ENCODE measurements at places on chromosomes 7 and 10.

GRCh38 chr10:119517235-119518141 is 25.0 kb downstream of the RGS10 start:
- DNase-seq: peak; percentile 55

GRCh38 chr7:144903201-144903600 is 67.3 kb upstream of the TPK1 start:
- no peak for DNase-seq

DNA sequence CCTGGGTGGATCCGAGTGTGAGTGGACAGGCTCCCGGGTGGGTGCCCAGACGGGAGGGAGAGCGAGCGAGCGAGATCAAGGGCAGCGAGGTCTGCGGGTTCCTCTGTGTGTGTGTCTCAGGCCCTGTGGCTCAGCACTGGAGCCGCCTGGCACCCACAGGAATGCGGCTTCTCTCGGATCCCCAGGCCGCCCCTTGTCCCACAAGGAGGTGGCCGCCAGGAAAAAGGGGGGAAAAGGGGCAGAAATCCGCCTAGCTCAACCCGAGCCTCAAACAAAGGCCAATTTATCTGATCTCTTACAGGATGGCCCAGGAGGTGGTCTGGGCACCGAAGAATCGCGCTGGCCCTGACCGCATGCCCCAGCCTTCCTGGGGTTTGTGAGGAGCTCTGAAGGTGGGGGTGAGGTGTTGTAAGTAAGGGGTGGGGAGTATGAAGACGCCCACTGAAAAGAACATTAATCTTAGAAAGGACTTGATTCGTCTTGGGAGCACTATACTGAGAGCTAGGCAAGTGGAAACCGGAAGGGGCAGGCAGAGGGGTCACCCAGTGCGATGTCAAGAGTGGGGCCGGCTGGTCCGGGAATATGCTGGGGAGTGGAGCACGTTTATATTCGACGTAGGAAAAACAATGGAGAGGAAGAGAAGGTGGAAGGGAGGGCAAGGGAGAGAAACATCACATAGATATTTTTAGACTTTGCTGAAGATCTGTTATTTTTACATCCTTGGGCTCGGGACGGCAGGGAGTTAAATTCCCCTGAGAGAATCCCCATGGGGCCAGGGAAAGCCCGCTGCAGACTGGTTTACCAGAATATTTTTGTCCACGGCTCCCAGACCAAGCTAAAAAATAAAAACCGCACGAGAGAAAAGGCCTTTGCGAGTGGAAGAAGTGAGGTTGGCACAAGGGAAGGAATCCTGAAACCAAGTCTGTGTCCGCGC is 7.2 kb downstream of the DLX5 start:
- no peak for DNase-seq

- peak; percentile 26 for DNase-seq
These were observed at the start of gene CPED1 for GRCh38 chr7:120988591-120989256. Gene CPED1 (plus strand): TSS chr7:120988711. CDS start chr7:120989622, 911 bp downstream.

- no peak for DNase-seq
These were observed 5.7 kb downstream of the CUBN start for GRCh38 chr10:17123961-17124360.

DNA sequence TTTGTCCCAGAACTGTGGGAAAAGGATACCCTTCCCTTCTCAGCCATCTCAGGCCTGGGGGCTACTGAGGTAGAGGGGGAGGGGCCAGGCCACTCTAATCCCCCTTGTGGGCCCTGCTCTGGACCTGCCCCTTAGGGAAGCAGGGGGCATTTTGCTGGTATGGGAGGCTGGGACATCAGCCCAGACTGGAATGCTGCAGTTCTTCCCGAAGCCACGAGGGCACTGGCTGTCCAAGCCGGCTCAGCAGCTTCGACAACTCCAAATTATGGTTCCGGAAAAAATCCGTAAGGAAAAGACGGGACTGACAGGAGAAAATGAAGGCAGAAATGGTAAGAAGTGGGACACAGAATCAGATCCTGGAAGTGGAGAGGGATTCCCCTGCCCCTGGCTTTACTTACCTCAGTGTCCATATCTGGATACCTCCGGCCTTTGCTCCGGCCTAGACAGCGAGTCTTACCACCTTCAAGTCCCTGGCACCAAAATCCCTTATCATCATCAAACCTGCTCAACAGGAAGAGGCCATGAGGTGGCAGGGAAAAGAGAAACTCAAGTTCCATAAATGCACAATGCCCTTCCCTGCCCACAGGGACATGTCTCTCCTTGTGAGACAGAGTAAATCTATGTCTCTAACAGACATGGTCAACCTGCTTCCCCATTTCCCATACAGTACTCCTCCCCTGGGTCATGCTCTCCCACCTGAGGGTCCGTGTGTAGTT is 9.0 kb downstream of the NDST2 start:
- no peak for DNase-seq

- DNase-seq: no peak
These were observed 97.8 kb downstream of the ELAPOR2 start for GRCh38 chr7:86961686-86962085.

- DNase-seq: no peak
These were observed 138.8 kb downstream of the ADARB2 start for GRCh38 chr10:1598393-1599153.

DNA sequence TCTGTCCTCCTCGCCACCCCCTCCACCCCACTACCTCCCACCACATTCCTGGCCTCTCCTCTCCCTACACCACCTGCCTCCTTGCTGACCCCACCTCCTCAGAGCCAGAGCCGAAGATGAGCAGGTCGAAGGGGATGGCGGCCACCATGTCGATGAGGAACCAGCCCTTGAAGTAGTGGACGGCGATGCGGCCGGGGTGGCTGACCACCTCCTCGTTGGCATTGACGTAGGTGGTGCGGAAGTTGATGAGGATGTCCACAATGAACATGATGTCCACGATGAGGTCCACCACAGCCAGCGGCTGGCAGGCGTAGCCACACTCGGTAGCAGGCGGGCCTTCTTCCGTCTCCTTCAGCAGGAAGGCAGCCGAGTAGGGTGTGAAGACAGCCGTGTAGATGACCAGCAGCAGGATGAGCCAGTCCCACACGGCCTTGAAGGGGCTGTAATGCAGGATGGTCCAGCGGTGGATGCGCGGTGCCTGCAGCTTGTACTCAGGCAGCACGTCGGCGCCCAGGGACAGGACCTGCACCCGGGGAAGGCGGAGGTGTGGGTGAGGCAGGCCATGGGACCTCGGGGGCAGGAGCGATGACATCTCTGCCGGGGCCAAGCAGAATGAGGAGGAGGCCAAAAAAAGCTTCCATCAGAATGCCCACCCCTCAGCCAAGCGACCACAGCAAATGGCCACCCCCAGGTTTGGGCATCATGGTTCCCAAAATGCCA is 25.6 kb downstream of the KCNH2 start:
- no peak for DNase-seq

- peak; percentile 10 for DNase-seq
These were observed 11.6 kb downstream of the GRID1 start for GRCh38 chr10:86354761-86355540.

- no peak for DNase-seq
These were observed 88.3 kb downstream of the BAMBI start for GRCh38 chr10:28765641-28766040.

All from CD4-positive, alpha-beta T cell treated with Interleukin-17A for 1 hour (primary cell).